ENCODE measurements at places on chromosomes 11 and 22.

- DNase-seq = no peak
These were observed 1.3 kb downstream of the EIF3M start for GRCh38 chr11:32584921-32585320.

DNA sequence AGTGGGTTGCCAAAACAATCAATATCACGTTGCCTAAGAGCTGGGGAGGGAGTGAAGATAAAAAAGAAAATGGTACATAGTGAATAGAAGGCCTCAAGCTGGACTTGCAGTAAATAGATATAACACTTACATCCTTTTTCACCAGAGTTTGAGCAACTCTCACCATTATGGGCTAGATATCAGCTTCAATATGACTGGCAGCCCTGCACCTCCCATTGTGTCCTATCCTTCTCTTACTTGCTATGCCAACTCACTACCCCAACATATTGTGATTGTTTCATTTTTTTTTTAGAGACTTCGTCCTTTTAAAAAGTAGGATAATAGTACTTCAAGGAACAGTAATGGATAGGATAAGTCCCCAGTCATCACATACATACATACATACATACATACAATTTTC is 7.4 kb downstream of the HBG1 start:
- no peak for DNase-seq

- DNase-seq = no peak
These were observed 53.7 kb downstream of the DSCAML1 start for GRCh38 chr11:117743121-117743815.

DNA sequence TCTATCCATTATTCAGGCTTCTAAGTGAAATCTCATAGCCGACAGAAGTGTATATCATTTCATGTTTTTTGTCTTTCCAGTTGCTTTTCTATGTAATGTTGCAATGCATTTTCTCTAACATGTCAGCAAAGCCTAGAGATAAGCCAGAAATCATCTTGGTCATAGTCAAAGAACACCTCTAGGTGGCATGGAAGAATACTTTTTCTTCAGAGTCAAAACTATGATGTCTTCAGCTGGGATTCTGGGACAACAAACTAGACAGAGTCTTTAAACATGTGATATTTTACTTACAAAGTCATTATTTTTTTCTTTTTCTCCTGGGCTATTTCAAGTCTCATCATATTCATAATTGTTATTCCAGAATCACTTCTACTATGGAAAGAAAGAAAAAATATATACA is 4.4 kb downstream of the GAS2 start:
- no peak for DNase-seq

- no peak for DNase-seq
These were observed 30.3 kb downstream of the CHEK2 start for GRCh38 chr22:28711341-28711740.

- no peak for DNase-seq
These were observed 14.7 kb downstream of the TOM1 start for GRCh38 chr22:35314161-35314942.

- DNase-seq = no peak
These were observed 20.1 kb downstream of the OVOL1 start for GRCh38 chr11:65806979-65807378.

DNA sequence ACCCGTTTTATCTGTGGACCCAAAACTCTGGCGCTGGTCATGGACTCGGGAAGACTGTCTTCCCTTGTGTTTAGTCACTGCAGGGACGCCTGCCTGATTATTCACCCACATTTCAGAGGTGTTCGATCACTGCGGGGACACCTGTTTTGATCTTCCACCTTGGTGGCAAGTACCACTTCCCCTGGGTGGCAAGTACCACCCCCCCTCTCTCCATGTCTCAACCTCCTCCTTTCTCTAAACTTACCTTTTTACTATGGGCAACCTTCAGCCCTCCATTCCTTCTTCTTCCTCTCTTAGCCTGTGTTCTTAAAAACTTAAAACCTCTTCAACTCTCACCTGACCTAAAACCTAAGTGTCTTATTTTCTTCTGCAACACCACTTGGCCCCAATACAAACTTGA is 1.9 kb upstream of the NDUFC2 start:
- DNase-seq = no peak

DNA sequence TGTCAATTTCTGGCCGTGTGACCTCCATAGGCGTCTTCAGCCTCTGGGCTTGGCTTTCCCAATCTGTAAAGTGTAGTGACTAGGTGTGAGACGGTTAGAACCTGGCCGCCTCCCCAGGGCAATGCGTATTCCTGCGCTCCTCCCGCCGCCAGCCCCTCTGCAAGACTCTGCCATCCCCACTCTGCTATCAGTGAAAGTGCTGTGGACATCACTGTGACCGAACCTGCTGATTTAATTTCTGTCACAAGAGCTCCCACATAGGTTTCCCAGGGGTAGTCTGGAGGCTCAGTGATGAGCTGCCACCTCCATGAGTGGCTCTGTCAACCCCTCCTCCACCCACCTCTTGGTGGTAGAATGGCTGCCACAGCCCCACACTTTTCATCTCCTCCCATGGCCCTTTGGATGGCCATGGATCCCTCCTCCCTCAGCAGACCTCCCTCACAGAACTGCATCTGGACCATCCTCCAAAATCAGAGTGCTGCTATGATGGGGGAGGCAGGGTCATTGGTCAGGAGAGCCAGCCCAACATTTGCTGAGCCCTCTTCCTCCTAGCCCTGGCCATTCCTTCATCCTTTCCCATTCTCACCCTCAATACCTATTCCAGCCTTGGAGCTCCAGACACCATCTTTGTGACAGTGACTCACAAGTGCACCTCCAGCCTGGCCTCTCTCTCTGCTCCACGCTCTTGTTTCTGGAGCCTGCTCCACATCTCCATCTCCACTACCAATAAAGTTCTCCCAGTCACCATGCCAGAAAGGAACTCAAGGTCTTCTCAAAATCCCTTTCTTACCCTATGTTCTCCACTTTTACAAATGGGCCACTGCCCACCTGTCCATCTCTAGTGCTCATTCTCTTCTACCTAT is 1.5 kb upstream of the GSC2 start:
- no peak for DNase-seq

- DNase-seq = no peak
These were observed 1235.2 kb downstream of the BRD1 start for GRCh38 chr22:48592488-48592887.

GRCh38 chr11:313787-314553 is at the start of gene IFITM1:
Gene IFITM1, plus strand, starts transcription at chr11:314040. Its CDS starts 131 bp downstream, at chr11:314171.
- DNase-seq = no peak

- DNase-seq = no peak
These were observed 10.2 kb downstream of the SCGB1A1 start for GRCh38 chr11:62428871-62429560.

DNA sequence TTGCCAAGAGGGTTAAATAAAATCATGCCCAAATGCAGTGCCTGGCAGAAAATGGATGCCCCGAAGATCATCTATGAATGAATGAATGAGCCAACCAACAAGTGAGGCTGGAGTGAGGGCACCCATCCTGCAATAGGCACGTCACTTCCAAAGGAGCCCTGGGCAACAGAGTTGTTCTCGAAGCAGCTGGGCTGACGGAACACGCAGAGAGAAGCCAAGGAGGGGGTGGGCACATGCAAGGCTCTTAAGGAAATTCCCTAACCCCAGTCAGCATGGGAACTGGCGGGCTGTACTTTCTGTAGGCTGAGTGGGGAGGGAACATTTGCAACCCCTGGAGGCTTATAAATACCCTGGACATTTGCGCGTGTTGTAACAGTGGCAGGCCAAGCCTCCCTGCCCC is 11.6 kb upstream of the CHADL start:
- no peak for DNase-seq

- DNase-seq = no peak
These were observed 18.9 kb upstream of the KCTD14 start for GRCh38 chr11:78041843-78042440.

DNA sequence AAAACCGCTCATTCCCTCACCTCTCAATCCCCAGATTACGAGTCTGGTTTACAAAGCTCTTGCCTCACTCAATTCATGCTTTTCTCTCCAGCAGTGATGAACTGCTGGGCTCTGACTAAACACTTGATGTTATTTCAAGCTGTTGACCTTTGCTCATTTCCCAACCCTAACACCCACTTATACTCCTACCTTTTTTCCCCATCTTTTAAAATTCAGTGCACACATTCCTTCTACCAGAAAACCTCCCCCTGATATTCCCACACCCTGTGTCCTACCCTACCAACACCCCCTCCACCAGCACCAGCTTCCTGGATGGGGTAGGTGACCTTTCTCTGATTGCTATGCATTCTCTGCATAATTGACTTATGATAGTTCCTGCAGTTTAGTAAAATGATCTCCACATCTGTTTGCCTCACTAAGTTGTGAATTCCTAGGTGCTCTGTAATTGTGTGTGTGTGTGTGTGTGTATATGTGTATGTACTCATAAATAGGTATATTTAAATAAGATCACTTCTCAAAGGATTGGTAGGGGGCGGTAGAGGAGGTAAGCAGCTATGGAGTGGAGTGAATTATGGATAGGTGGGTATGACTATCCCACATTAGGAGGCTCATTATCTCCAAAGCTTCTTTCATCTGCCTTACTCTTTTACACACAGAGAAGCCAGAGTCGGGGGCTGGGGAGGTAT is 842 bp downstream of the HEPACAM start:
- no peak for DNase-seq

DNA sequence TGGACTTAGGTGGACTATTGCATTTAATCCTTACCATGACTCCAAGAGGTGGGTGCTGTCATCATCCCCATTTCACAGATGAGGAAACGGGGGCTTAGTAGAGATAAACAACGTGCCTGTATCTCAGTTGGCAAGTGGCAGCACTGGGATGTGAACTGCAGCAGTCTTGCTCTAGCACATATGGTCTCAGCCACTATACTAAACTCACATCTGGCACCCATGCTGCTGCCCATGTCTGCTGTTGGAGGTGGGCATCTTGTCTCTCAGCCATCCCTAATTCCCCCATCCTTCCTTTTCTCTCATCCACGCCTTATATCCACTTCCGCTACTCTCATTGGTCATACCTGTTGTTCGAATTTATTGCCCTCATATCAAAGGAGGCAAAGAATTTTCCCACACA is 3.8 kb downstream of the PRG3 start:
- no peak for DNase-seq

DNA sequence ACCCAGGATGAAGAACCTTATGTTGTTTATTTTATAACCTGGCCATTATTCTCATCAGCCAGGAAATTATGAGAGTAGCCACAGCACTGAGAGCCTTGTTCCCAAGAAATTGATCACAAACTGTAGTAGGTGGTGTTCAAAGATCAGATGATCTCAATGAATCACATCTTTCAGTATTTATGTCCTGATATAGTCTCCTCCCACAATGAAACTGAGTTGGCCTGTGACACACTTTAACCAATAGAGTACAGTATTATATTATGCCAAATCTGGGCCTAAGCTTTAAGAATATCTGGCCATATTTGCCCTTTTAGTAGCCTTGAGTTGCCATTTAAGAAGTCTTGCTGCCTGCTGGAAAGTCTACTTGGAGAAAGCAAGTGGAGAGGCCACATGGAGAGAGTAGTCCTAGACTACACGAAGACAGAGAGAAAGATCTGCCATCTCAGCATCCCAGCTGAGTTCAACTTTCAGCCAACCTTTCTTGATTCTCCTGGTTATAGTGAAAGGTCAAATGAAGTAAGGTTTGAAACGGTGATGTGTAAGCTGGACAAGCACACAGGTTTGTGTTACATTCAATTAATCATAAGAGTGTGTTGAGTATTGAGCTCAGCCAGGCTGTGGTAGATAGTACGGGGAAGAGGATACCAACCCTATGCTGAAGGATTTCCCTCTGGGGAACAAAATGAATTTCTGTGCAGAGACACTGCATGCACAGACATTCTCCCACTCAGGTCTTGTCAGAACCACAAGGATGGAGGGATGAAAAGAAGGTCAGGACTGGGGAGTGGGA is 561.8 kb downstream of the SOX6 start:
- no peak for DNase-seq

DNA sequence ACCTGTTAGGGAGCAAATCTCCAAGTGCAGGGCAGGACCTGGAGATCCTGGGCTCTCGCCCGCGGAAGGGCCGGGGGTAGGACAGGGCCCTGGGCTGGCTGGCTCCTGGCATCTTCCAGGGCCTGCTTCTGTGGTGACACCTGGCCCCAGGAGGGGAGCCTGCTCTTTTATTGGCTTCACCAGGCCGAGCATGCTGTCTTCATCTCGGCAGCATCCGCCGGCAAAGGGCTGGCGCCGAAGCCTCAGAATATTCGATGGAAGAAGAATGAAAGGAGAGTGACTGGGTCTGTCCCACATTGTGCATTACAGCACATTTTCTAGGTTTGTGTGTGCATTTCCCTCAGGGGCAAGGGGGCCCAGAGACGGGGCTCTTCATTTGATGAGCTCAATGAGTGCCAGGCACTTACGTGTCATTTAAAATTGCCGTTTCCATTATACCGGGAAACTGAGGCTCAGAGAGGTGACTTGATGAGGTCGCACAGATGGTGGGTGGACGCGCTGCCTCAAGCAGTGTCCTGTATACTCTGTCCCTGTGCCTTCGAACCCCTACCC is 70.0 kb downstream of the RBX1 start:
- DNase-seq = no peak

- no peak for DNase-seq
These were observed 13.7 kb downstream of the NARS2 start for GRCh38 chr11:78560826-78561484.

- DNase-seq = no peak
These were observed 1.6 kb downstream of the ANKRD42 start for GRCh38 chr11:83195143-83195466.

- no peak for DNase-seq
These were observed 1.5 kb downstream of the SF1 start for GRCh38 chr11:64776875-64777274.

- no peak for DNase-seq
These were observed 19.5 kb upstream of the FADD start for GRCh38 chr11:70183483-70184176.

- DNase-seq = peak; percentile 52
These were observed 38.5 kb upstream of the GLYATL1 start for GRCh38 chr11:58900479-58901420.

- DNase-seq = no peak
These were observed 81.7 kb downstream of the ARHGAP8 start for GRCh38 chr22:44834065-44834464.

DNA sequence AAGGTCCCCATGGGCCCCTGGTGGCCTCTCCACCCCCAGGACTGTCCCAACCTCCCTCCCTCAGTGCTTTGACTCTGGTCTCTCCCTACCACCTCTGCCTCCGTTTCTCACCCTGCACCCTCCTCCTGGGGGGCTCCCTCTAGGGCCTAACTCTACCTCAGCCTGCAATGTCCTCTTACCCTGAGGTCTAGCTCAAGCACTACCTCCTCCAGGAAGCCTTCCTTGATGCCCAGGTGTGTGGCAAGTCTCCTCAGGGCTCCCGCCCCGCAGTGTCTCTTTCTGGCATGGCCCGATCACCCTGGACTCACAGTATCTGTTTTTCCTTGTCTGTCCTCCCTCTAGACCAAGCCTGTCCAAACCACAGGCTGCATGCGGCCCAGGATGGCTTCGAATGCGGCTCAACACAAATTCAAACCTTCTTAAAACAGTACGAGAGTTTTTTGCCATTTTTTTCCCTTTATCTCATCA is 90.8 kb downstream of the PHF21B start:
- DNase-seq = no peak
